Stimulated activated CD4-positive, alpha-beta T cell treated with anti-CD3 and anti-CD28 coated beads, Interleukin-12 subunit alpha, Interleukin-12 subunit beta, amount 100 ng/mL, for 24 hours (primary cell): ENCODE measurements at places on chromosomes 5 and 9.

DNA sequence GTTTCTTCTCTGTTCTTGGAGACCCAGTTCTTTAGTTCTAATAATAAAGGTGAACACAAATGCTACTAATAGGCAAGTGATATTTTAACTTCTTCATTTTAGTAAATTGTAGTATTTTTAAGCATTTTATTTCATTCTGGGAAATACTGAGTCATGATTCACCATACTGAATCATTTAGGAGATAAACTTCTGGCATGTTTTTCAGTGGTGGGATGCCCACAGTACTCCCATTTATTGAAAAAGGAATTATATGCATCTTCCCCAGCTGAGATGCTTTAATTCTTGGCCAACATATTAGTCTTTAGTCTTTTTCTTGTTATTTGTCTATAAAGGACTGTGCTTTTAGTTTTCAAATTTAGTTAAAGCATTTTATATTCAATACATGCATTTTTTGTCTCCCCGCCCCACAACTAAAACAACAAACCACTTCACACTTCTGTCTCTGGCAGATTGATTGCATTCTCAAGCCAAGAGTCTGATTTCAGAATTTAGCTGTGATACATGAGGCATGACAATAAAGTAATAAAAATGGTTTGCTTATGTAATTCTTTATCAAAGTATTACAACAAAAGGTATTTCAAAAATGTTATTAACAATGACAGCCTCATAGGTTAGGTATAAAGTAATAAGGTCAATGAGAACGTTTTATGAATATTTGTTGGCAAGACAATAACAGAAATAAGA is 125.2 kb upstream of the CDH18 start:
- no peak for DNase-seq

- no peak for DNase-seq
Observed at GRCh38 chr9:84154320-84154719, 173.7 kb downstream of the RMI1 start.

DNA sequence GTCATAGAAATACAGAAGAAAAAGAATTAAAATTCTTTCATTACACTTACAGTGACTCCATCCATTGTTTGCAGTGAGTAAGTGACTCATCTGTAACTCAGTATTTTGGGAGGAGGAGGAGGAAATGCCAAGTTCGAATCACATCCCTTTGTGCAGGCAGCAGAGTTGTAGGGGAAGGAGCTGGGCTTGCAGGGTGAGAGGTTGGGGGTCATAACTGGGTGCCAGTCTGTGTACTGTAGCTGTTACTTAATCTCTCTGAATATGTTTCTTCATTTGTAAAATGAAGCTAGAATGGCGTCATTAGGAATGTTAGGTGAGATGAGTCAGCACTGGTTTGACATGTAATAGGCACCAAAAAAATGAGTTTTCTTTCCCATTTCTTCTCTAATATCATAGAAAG is 235.7 kb upstream of the ADAMTSL1 start:
- DNase-seq = no peak

GRCh38 chr5:59607138-59607765 is 286.3 kb downstream of the PDE4D start:
- DNase-seq = no peak

DNA sequence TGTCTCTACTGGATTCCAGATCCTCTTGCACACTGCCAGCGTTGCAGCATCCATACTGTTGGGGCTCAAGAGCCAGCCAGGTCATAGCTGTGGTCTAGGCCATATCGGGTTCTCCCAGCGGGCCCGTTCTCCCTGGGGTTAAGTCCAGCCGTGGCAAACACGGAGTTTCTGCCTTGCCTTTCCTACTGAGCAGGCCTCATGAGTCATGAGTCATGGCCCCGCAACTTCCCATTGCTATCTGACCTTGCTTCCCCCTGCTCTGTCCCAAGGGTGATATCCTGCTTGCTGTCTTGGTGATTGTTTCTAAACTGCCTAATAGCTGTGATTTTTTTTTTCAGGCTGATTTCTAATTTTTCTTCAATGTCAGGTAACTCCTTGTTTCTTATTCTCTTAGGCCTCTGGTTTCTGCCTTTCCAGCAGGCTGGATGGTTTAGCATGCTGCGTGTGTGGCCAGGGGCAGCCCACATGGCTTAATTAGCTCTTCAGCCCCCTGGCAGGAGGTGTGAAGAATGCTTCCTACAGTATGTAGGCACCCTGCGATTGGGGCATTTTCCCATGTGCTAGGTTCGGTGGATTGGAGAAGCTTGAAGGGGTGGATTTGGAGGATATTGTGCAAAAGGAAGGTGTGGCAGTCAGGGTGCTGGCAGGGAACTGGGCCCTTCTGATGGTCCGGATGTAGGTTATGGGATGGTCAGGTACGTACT is 18.7 kb downstream of the DAPK1 start:
- DNase-seq = no peak
